Stimulated activated CD8-positive, alpha-beta memory T cell treated with anti-CD3 and anti-CD28 coated beads, Interleukin-2, amount 100 ng/mL, for 1 hour (primary cell): ENCODE measurements at places on chromosomes 5 and 9.

DNA sequence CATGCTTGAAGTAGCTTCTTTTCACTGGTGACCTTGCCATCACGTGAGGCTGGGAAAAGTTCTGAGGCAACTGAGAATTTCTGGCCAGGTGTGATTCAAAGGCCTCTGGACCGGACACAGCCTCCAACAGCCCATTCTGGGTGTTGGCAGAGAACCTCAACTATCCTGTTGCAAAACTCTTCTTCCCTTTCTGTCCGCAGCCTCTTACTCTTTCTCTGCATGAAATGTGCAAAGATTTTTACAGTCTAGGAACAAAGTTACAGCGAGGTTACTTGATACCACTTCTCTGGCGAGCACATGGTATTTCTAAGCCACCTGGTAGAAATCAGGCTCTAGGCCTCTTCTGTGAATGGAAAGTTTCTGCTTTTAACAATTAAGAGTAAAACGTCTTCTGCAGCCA, 79.2 kb downstream of the FREM1 start:
- DNase-seq = no peak

DNA sequence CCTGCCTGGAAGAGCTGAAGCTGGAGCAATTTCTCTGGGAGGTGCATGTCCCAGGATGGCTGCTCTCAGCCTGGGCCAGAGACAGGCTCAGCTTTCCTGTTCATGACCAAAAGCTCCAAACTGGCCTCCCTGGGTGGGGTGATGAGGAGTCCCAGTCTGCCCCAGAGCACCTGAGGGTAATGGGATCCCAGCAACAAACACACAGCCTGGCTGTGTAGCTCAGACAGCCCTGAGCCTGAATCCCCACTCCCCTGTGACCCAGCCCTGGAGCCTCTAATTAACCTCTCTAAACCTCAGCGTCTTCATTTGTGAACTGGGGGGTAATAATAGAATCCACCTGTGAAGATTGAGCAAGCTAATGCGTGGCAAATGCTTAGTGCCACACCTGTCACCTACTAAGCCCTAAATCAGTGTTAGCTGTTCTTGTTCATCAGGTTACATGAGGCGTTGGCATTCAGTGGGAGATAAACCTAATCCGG, 67.5 kb downstream of the HSPA4 start:
- no peak for DNase-seq

DNA sequence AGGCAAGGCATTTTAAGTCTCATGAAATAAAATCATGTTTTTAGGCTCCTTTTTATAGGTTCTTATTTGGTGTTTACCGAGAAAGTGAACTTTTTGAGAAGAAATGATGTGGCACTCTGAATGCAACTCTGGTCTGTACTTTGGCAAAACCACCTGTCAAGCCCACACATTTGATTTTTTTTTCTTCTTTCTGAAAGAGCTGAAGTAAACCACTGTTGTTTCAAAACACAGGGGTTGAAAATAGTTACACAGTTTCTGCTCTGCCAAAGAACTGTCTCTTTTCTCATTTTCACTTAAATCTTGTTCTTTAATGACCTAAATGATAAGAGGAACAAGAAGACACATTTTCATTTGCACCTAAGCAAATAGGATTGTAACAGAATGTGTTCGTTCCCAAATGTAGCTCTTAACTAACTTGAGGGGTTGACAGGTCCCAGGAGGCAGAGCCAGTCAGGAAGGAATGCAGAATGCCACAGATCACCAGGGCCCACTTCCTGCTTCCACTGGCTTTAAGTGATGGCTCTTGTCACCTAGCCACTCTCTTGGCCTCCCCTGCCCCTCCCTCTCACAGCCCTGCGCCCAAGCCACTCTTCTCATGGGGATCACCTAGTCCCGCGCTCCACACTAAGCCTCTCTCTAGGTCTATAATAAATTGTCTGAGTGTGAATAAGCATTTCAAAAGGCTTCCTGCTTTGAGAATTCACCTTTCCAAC, 47.3 kb downstream of the MED27 start:
- DNase-seq = no peak

- DNase-seq = no peak
Observed at GRCh38 chr5:132528866-132529634, 14.3 kb downstream of the IL5 start.

- DNase-seq = no peak
Observed at GRCh38 chr9:77876091-77876490, 155.5 kb downstream of the GNAQ start.

GRCh38 chr5:127425037-127425436, 92.4 kb upstream of the PRRC1 start:
- no peak for DNase-seq

DNA sequence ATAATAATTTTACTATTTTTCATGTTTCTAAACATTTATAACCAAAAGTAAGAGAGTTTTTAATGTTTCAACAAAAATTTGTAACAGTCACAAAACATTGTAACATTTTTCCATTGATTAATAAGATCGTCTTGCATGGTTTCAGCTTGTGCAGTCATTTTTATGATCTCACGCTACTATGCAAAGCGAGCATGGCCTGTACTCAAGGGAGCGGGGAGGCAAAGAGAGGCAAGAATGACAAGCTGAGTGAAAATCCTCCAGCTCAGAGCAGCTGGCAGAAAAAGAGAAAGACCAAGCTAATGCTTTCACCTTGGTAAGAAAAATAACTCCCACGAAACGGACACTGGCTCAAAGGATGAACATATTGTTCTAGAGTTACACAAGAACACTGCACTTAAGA, 90.0 kb upstream of the SV2C start:
- DNase-seq = no peak

DNA sequence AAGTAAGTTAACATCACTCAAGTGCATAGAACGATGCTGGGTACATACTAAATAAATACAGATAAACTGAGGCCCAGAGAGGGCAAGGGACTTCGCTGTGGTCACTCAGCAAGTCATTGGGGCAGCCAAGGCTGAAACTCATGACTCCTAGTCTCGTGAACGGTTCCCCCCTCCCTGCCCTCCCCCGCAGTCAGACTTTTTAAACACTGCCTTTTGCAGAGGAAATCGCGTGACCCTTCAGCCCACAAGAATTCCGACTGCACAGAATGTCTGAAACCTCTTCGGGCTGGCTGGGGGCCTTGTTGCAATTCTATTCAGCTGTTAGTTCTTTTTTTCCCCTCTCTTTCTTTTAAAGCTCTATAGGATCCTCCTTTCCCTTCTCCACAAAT, 28.1 kb downstream of the NEK6 start:
- DNase-seq = peak; percentile 13

GRCh38 chr5:32471784-32472183, 27.2 kb upstream of the ZFR start:
- DNase-seq = no peak

- DNase-seq = no peak
Observed at GRCh38 chr5:14039063-14039462, 94.6 kb upstream of the DNAH5 start.

DNA sequence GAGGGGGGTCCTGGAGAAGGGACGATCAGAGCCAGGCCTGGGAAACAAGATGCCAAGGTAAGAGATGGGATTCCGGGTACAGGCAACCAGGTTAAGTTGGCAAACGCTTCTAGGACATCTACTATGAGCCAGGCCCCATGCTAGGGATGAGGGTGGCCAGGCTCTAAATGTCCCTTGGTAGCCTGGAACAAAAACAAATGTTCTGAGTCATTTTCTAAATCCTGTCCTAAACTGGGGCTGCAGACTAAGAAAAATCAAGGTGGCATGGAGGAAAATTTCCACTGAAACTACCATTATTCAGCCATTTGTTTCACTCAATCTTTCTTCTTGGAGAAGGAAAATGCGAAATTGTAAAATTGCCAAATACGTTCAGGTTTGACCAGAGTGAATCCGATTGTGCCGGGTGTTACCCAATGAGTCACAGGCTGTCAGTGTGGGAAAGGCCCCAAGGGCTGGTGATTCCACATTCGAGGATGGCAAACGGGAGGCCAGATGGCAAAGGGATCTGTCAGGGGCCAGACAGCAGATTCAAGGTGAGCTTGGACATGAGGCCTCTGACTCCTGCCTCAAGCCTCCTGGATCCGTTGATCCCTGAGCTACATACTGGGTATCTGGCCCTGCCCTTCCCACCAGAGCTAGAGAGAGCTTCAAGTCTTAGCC, 57.6 kb downstream of the PAX5 start:
- DNase-seq = no peak

GRCh38 chr9:109012009-109012875, 1.1 kb downstream of the CTNNAL1 start:
- DNase-seq = peak; percentile 11

DNA sequence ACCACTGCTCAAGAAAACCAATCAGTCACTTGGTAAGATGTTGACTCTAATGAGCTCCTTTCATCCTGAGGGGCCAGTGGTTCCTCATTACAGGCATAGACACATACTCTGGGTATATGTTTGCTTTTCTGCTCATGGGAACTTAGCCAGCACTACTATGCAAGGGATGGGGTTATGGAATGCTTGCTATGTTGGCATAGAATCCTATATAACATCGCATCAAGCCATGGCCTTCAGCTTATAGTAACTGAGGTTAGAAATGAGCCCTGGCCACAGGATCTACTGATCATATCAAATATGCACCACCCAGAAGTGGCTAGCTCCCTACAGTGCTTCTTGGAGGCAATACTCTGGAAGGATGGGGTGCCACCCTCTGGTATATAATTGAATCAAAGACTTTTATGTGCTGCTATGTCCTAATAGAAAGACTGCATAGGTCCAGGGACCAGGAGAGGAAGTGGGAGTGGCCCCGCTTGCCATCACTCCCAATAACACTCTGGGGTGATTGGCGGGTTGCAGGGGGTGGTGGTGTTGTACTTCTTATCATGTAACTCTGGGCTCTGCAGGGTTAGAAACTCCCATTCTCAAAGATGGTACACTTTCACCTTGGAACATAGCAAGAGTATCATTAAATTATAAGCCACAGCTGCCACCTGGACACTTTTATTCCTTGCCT, 70.3 kb downstream of the ZNF366 start:
- DNase-seq = no peak

DNA sequence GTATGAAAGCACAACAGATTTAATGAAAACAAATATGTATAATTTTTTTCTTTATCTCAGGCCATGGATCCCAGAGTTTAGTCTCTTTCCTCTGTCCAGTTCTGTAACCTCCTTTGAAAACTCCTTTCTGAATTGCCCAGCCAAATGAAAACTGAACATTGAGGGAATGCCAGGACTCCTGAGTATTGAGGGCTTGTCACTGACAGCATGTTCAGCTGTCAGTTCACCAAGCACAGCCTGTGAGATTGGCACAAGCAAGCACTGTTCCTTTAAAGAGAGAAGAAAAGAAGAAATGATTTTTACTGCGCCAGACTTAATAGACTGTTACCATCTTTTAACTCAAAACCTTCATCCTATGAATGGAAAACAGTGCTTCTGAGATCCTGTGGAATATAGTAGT, 27.3 kb downstream of the TTC1 start:
- no peak for DNase-seq

- no peak for DNase-seq
Observed at GRCh38 chr9:19410594-19410993, 1.8 kb downstream of the ACER2 start.

DNA sequence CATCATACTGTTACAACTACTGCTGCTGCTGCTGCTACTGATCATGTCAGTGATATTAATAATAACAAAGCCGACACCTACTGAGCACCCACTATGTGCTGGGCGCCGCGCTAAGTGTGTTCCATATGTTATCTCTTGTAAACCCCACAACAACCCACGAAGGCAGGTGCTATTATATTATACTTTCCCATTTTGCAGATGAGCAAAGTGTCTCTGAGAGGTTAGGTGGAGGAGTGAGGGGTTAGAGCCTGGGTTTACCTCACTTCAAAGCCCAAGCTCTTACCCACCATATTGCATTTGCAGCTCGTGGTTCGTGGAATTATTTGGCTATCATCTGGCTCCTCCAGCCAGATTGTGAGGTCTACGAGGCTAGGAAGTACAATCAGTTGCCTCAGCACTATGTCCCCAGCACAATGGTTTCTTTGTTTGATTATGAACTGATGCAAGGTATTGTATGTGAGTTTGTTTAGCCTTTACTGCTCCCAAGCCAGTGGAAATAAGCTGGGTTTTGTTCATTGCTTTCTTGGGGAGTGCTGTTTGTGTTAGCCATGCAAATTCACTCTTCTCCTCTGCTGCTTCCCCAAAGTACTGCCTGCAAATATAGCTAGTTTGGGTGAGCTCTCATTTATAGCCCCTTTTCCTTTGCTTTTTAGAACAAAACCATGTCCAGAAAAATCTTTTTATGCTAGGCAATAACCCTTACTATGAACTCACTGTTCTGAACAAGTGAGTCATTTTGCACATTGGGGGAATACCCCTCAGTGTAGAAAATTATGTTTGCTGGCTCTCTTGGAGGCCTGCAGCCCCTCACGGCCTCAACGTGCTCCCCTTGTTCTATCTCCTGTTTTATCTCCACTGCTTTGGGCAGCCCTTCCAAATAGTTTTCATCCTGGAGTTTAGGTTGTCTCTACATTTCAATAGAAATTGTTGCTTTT, 47.9 kb downstream of the ALG2 start:
- DNase-seq = no peak

DNA sequence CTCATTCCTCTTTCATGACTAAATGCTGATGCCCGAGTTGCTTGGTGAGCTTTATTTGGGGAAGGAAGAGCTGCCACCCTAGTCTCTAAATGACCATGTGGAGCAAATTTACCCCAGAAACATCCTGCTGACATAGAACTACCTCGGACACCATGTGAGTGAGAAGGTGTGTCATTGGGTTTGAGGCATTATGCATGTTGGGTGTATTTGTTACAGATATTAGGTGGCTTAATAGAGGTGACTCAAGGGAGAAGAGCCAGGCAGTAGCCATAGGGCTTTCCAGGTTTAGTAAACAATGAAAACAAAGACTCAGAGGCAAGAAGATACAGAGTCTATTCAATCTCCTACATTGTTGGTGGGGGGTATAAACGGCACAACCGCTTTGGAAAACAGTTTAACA, 581.5 kb downstream of the CCDC171 start:
- no peak for DNase-seq

GRCh38 chr9:108953983-108954574, 19.9 kb downstream of the ABITRAM start:
- DNase-seq = no peak

- DNase-seq = no peak
Observed at GRCh38 chr9:20566401-20566800, 55.9 kb downstream of the MLLT3 start.

- no peak for DNase-seq
Observed at GRCh38 chr5:176844706-176845391, 34.5 kb downstream of the UNC5A start.

DNA sequence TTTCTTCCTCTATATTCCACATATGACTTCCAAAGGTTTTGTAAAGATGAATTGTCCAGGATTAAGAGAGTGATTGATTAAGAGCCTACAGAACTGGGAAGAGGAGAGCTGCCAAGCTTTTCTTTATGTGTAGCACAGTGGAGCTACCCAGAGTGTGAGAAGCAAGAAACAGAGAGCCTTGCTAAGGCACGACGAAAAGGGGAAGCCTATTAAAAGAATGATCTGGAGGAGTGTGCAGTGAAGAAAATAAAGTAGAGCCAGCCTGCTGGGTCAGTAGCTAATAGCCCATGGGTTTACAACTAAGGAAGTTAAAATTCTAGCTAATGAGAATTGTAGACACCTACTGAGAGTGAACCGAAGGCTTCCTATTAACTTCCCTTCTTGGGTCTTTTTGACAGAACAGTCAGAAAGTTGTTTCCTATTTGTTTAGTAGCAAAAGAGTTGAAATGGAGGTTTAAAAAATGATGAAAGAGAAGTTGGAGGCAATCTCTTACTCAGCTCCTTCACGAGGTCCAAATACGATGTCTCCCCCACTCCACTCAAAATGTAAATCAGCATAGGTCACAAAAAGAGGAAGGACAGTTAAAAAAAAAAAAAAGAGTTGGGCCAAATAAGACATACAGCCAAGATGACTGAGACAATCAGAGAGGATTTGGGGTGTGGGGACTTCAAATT, 957 bp upstream of the PRR16 start:
- no peak for DNase-seq

- DNase-seq = no peak
Observed at GRCh38 chr5:150625164-150625535, 15.3 kb upstream of the SYNPO start.
